ELF-1 (cell line): ENCODE measurements at places on chromosomes 13 and 19.
A peak's percentile ranks its signal among the peaks of the same experiment; 100 is the strongest.

DNA sequence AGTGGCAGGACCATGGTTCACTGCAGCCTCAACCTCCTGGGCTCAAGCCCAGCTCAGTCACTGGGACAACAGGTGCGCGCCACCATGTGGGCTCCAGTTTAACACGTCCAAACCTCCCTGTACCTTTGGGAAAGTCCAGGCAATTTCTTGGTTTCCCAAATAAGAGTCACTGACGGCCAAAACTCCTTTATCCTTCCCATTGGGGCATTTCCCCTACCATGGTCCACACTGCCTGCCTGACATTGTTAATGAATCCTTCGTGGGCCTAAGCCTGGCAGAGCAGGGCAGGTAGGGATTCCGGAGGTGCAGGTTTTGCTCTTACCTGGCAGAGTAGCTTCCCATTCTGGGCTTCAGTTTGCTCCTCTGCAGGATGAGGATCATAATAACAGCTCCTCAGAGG, 66.2 kb upstream of the TM9SF2 start:
- DNase-seq, result no peak

- DNase-seq, result peak; percentile 58
Measured at GRCh38 chr19:33396701-33397535, 23.4 kb downstream of the CEBPG start.

GRCh38 chr13:34372581-34372980, 554.6 kb downstream of the RFC3 start:
- DNase-seq, result no peak

GRCh38 chr13:39512687-39513086, 90.3 kb downstream of the LHFPL6 start:
- DNase-seq, result peak; percentile 22
